ENCODE measurements at places on chromosomes 1 and 21. TPM values are rescaled to one million over a fixed set of nuclear protein-coding genes. Genes with fewer than 3 reads are reported as not detected.

Gene DLGAP3
- total RNA-seq = 9.5 TPM

Gene GUCA2B
- total RNA-seq = not detected

Gene DNASE2B
- not detected for total RNA-seq

Gene FNDC10
- not detected for total RNA-seq

Gene AQP10
- total RNA-seq = not detected

Gene RHD
- not detected for total RNA-seq

Gene DYNLT5
- not detected for total RNA-seq

Gene ZBTB8B
- total RNA-seq = not detected

Gene IGFN1
- total RNA-seq = not detected

Gene AK5
- total RNA-seq = not detected
